Fibroblast of lung (primary cell): ENCODE measurements at places on chromosomes 5 and 9. TPM values are rescaled to one million over a fixed set of nuclear protein-coding genes. Genes with fewer than 3 reads are reported as not detected.

The LHX3 gene
- not detected in 2 replicates for total RNA-seq

The LCN9 gene
- total RNA-seq: not detected in 2 replicates

The CARD9 gene
- total RNA-seq: 1.0 and 3.3 TPM in 2 replicates

The SERF1A gene
- total RNA-seq: 2.8 and 4.4 TPM in 2 replicates

The RC3H2 gene
- total RNA-seq: 34.9 and 35.7 TPM in 2 replicates

The NPDC1 gene
- total RNA-seq: 10.5 and 15.7 TPM in 2 replicates

The ADCY2 gene
- under 0.01 and 0.26 TPM in 2 replicates for total RNA-seq

The IGIP gene
- 11.7 and 13.4 TPM in 2 replicates for total RNA-seq

The PPP2R2B gene
- total RNA-seq: under 0.01 and 1.5 TPM in 2 replicates

The OTULINL gene
- under 0.01 and 0.17 TPM in 2 replicates for total RNA-seq

The PCDHGB7 gene
- 13.0 and 13.6 TPM in 2 replicates for total RNA-seq

- no peak for DNase-seq
Observed at GRCh38 chr9:29875547-29875946, 2302.3 kb upstream of the C9orf72 start.

- no peak for DNase-seq
Observed at GRCh38 chr5:94614156-94614805, 4.1 kb downstream of the KIAA0825 start.

GRCh38 chr5:142952229-142952628, 182.1 kb downstream of the ARHGAP26 start:
- DNase-seq: no peak

GRCh38 chr5:94932259-94932658, 313.8 kb downstream of the SLF1 start:
- DNase-seq: no peak

DNA sequence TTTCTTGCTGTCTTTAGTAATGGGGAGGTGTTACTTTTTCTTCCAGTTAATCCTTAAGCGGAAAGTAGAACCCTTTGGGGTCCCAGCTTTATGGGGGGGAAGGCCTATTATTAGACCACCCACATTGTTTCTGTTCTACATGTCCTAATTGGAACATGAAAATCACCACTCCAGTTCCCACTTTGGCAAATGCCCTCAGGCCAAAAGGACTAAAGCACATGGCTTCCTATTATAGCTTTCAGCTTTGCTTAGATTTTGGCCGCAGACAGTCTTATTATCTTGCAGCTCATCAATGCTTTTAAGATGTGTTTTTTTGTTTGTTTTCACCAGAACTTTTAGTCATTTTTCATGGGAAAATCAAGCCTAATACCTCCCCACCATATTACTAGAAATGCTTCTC, 296.8 kb upstream of the ANKH start:
- DNase-seq: no peak

GRCh38 chr5:136439367-136439766, 74.0 kb upstream of the TRPC7 start:
- no peak for DNase-seq

DNA sequence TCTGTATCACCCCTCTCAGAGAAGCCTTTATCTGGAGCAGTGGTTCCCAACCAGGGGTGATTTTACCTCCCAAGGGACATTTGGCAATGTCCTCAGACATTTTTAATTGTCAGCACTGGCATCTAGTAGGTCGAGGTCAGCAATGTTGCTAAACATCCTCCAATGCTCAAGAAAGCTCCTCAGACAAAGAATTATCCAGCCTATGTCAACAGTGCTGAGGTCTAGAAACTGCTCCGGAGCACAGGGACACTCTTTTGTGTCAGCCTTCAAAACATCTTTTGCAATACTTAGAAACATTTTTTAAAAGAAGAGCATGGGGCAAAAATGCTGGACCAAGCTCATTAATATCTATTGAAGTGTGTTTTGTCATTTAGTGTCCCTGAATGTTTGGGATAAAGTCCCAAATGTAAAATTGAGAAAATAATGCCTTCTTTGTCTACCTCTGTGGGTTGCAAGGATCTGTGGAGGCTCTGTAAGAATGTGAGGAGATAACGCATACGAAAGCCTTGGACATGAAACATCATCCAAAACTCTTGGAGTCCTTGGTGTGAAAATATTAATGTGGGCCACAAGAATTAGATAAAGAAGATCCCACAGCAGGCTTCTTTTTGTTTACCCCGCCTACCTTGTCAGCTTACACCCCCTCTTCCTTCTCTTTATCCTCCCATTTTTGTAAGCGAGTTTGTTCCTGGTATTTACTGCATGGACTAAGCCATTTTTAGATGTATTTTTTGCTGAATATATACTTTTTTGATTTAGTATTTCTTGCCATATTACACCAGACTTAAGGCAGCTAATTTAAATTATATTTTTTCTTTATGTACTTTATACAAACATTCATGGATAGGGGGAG, 193.5 kb downstream of the CD180 start:
- no peak for DNase-seq

DNA sequence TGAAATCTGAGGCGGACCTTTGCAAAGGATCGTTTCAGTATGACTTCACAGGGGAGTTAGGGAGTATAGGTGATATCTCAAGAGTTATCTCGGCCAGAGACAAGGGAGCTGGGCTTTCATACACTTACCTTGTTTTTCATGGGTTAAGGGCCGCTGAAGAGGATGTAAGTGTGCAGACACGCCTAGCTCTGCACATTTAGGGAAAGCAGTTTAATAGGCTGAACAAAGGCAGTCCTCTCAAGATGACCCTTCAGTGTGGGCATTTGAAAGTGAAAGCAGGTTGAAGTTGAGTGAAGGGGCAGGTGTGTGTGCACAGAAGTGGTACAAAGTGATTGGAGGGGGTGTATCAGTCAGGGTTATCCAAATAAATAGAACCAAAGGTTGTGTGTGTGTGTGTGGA, 33.1 kb upstream of the PRXL2C start:
- DNase-seq: no peak

DNA sequence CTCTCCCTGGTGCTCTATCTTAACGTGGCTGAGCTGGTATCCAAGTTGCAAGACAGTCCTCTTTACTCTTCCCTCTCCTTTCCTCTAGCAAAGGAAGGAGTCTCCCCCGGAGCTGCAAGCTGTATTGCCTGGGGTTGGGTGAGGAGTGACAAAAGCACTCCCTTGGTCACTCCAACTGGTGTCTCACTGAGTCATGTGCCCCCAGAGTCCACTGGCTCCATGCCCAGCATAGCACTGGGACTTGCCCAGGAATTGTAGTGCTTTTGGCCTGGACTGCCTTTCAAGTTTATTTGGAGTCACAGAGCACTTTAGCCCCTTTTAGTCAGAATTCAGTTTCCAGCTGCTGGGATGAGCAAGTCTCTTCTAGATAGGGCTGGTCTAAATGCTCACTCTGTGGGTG, 82.6 kb upstream of the FST start:
- peak; percentile 80 for DNase-seq

DNA sequence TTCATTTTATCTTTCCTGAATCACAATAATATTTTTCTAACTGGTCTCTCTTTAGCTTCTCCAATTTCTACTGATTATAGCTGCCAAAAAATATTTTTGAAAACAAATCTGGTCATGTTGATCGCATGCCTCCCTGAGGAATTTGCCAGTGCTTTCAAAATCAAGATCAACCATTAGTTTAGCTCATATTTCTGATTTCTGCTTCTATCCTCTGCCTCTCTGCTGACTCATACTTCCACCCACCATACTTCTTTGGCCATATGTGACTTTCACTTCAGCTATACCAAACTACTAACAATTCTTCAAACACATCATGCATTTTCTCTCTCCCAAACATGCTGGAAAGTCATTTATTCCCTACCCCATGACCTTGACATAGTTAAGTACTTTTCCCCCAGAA, 636.5 kb downstream of the TLE1 start:
- DNase-seq: peak; percentile 62

GRCh38 chr5:133359861-133360260, 252.5 kb downstream of the FSTL4 start:
- no peak for DNase-seq

GRCh38 chr5:6573651-6574101, 59.2 kb downstream of the NSUN2 start:
- DNase-seq: no peak

DNA sequence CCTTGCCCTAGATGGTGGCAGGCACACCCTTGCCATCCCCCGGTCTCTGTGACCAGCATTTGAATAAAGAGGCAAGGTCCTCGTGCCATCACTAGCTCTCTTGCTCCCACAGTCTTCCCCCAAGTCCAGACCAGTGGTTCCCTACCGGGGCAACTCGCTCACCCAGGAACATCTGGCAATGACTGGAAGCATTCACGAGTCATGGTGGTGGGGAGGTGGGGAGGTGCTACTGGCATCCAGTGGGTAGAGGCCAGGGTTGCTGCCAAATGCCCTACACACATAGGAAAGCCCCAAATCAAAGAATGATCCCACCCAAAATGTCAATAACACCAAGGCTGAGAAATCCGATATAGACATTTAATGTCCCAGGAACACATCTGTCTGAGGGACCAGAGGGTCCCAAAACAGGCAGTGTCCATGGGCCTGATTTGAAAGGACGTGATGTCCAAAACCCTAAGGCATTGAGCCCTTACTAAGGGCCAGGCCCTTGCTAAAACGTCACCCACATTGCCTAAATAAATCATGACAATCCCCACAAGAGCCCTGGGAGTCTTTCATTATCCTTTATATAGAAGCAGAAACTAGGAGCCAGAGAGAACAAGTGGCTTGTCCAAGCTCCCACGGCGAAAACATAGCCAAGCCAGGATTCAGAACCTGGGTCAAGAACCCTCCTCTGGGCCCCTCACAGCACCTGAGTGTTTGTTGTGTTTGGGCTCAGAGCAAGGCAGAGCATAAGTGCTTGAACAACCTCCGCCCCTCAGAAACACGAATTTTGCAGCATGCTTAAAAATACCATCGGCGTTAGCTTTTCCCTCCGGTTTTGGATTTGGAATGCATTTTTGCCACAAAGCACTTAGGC, 119.3 kb upstream of the WWC1 start:
- no peak for DNase-seq

GRCh38 chr5:111200828-111201227, 23.4 kb upstream of the CAMK4 start:
- no peak for DNase-seq

DNA sequence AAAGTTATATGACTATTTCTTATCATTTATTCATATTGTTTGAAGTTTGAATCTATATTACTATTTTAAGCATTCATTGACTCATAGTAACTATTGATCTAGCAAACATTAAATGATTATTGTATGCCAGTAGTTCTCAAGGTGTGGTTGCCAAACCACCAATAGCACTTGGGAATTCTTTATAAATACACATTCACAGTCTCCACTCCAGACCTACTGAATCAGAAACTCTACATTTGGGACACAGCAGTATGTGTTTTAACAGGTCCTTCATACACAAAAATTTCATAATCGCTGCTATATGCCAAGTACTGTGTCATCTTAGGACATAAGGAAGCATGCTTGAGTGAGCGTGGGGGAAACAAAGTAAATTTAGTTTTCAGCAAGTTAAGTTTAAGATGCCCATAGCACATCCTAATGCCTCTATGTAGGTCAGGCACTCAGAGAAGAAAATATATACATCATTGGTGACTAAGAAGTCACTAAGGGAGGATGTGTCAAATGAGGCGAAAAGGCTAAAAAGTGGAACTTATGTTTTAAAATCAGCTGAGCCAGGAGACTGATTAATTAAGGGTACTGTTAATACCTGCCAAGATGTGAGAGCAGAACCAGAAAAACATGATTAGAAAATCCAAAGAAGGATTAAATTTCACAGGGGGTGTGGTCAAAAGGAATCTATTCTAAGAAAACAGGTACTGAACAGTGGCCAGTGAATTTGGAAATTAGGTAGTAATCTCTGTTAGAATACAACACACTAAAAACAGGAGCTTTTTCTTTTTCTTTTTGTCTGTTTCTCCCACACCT, 340.8 kb downstream of the HCN1 start:
- no peak for DNase-seq

DNA sequence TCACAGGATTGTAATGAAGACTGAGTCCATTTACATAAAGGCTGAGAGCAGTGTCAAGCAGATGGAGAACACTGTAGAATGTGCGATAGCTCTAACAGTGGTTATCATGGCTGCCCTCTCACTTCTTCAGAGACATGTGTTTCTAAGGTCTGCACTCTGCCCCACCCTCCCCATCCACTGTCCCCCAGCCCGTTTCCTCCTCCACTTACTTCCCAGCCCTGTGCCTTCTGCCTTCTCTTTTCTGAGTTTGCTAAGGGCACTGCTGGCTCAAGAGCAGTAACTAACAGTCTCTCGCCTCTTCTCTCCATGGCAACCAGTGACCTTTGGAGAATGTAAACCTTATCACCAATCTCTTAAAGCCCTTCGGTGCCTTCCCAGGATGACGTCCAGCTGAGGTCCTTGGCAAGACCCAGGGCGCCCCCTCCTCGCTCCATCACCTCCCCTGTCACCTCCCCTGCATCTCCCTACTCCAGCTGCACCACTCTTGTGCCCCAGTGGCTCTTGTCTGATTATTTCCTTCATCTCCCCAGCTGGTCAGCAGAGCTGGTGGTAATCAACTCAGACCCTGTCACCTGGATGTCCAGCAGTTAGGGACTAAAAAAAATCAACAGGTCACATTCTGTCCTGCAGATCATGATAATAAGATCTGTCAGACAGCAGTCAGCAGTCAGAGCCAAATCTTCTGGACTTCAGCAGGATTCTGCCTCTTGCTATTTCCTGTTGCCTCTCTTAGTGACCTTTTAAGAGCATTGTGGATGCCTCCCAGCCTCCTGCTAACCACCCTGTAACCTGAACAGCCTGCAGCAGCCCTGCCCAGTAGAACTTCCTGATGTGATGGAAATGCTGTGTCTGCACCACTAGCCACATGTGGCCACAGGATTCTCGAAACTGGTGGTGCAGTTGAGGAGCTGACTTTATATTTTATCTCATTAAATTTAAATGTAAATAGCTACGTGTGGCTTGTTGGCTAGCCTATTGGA, 9.0 kb downstream of the FXN start:
- DNase-seq: peak; percentile 65

- DNase-seq: no peak
Observed at GRCh38 chr9:109624896-109625295, 126.8 kb upstream of the PTPN3 start.

GRCh38 chr5:151570058-151570457, 21.1 kb downstream of the FAT2 start:
- DNase-seq: no peak

DNA sequence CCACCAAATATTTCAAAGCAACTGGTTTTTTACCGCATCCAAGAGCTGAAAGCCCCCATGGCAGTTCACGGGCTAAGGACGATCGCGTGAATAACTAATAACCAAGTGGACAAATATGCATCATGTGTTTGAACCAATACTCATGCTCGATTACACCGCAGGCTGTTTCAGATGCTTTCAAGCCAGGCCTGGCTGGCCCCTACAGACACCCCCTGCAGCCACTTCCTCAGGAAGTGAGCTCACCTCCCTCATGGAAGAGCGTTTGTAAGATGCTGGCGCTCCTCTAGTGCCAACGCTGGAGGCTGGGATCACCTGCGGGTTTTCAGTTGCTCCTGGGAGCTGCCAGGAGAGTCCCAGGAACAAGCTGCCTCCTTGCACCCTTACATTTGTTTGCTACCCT, 53.9 kb upstream of the PTCH1 start:
- peak; percentile 70 for DNase-seq

DNA sequence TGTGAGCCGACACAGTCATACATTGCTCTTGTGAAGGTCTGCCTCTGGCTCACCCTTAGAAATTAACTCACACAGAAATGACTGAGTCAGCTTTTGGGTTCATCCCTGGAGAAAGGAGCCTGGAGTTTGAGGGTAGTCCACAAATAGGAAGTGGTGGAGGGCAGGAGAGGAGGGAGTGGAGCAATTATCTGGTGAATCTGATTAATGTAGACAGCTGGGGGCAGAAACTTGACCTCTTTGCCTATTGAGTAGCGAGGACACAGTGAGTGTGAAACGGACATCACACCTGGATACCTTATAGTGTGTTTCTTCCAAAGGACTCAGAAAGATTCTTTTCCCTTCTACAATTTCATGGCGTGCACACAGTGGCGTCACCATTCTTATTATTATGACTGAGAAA, 48.5 kb upstream of the MSX2 start:
- no peak for DNase-seq

- no peak for DNase-seq
Observed at GRCh38 chr9:125376261-125377226, 114.9 kb downstream of the GAPVD1 start.
